ENCODE measurements at places on chromosomes 5 and 9. TPM values are rescaled to one million over a fixed set of nuclear protein-coding genes. Genes with fewer than 3 reads are reported as not detected.

- no peak for DNase-seq
- no peaks in the 10 kb centered on the region for H3K36me3 ChIP-seq
- no peaks in the 10 kb centered on the region for H3K27me3 ChIP-seq
- H3K27ac ChIP-seq = no peak overlapping the region
- H3K4me1 ChIP-seq = no peaks in the 10 kb centered on the region
- H3K4me3 ChIP-seq = no peak overlapping the region
These were observed 630.3 kb downstream of the ISL1 start for GRCh38 chr5:52013523-52013922.

DNA sequence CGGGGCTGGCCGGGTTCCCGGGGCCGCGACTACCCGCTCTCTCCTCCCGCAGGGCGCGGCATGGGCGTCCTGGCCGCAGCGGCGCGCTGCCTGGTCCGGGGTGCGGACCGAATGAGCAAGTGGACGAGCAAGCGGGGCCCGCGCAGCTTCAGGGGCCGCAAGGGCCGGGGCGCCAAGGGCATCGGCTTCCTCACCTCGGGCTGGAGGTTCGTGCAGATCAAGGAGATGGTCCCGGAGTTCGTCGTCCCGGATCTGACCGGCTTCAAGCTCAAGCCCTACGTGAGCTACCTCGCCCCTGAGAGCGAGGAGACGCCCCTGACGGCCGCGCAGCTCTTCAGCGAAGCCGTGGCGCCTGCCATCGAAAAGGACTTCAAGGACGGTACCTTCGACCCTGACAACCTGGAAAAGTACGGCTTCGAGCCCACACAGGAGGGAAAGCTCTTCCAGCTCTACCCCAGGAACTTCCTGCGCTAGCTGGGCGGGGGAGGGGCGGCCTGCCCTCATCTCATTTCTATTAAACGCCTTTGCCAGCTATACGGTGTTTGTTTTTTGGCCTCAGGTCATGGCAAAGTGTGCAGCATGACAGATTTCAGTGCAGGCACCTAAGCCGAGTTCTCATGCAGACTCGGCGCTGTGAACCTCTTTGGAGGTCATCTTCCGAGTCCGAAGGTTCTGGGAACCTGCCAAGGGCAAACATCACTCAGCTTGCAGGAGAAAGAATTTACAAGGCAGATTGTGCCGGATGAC is 516 bp downstream of the MRPL41 start:
- H3K36me3 ChIP-seq = peaks cover 10% of the 10 kb centered on the region
- no peak for DNase-seq
- peak overlapping the region; percentile 51 for H3K27ac ChIP-seq
- peak overlapping the region; percentile 73 for H3K4me3 ChIP-seq

- no peak for DNase-seq
- H3K27ac ChIP-seq = no peak overlapping the region
- H3K36me3 ChIP-seq = no peaks in the 10 kb centered on the region
- H3K27me3 ChIP-seq = no peaks in the 10 kb centered on the region
These were observed 12.8 kb upstream of the NDFIP1 start for GRCh38 chr5:142095651-142096330.

DNA sequence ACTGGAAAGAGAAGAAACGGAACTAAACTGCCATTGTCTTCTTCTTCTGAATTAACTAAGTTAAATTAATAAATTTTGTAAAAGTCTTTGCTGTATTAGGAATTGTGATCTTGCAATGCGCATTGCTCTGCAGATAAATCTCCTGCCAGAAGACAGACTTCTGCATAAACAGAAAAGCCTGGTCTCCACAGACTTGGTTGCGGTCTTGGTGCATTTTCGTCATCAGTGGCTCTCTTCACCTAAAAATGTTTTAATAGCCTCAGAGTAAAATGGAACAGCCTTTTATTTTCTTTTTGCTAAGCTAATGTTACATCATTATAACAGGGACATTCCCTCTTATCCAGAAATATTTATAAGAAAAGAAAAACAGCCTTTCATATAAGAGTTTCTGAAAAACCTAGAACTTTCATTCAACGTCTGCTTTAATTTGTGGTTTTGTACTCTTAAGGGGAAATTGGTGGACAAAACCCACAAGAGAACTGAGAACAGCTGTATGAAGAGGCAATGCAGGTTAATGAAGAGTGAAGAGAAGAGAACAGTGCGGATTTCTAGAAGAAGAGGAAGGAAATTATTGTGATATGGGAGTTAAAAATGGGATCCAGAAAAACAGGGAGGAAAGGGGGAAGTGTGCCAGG is 10.1 kb downstream of the IFNA5 start:
- H3K4me1 ChIP-seq = no peaks in the 10 kb centered on the region
- H3K27ac ChIP-seq = no peak overlapping the region
- no peak overlapping the region for H3K4me3 ChIP-seq

Gene ENG
- 1.5 TPM for total RNA-seq

Gene CARTPT
- total RNA-seq = not detected

Data from astrocyte (in vitro differentiated cells and primary cell).